ENCODE measurements at places on chromosomes 2 and 18. TPM values are rescaled to one million over a fixed set of nuclear protein-coding genes. Genes with fewer than 3 reads are reported as not detected.

DNA sequence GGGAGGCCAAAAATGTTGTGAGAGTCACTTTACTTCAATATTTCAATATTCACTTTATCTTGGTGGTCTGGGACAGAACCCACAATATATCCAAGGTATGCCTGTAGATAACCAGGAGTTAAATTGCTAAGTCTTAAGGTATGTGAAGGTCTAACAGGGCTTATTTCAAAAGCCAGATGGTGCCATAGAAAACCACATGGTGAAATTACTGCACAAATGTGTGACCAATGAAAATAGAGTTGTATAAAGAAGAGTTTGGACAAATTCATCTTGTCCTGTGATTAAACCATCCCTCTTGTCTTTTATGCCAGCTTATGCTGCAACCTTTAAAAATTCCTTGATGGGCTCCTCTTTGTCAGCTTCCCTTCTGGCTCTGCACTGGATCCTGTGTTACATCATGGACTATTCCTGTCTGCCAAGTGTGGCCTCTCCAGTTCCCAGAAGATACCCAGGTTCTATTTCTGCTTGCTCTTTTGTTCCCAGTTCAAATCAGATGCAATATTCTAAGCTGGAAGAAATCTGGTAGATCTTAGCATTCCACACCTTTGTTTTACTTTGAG is 46.8 kb downstream of the ANTXR1 start:
- no peak for DNase-seq

DNA sequence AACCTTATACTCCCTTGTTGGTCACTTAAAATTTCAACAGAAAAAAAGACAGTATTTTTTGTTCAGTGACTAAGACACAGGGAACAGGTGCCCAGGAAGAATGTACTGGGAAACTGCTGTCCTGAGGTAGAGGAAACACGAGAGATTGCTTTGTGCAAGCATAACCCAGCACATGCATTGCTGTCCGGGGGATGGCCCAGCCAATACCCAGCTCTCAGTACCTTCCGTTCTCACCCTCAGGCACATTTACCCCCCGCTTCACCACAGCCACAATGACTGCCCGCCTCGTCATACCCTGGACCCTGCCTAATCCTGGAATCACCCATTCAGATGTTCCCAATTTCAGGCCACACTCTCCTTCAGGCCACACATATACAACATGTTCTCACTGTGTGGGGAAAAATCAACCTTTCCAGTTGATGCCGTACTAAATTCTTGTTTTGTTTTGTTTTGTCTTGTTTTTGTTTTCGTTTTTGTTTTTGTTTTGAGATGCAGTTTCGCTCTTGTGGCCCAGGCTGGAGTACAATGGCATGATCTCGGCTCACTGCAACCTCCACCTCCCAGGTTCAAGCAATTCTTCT is 140.7 kb downstream of the ESCO1 start:
- DNase-seq = no peak

- no peak for DNase-seq
Measured at GRCh38 chr18:74906184-74906583, 302.8 kb downstream of the PTGR3 start.

DNA sequence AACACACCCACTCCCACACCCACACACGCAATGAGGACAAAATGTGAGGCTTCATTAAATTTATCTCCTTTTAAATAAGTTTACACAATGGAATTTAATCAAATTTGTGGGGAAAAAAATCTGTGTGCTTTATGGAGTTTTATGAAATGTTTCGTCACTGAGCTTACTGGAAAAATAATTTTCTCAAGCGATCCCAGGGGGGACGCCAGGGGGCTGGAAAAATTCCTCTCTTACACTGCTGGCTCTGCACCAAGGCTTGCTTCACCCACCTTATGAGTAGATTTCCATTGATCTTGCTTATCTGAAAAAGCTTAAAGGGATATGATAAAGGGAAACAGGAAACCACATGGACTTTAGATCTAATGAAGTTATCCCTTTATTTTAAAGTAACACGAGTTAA is 95.5 kb downstream of the CABYR start:
- DNase-seq = no peak

DNA sequence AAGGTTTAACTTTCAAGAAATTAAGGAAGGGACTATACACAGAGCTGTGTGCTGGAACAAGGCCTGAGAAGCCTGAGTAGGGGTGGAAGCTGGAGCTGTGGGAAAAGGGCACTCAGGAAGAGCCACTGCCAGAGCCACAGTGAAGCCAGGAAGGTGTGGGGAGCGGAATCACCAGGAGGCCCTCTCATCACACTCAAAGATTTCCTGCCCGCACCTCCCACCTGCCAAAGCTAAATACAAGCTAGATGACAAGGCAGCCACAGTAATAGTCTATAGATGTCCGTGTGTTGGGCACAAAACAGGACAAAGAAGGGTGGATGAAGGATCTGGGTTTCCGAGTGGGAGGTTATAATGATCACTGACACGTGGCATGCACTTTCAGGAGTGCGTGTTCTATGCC is 126.0 kb downstream of the ZNF532 start:
- no peak for DNase-seq

DNA sequence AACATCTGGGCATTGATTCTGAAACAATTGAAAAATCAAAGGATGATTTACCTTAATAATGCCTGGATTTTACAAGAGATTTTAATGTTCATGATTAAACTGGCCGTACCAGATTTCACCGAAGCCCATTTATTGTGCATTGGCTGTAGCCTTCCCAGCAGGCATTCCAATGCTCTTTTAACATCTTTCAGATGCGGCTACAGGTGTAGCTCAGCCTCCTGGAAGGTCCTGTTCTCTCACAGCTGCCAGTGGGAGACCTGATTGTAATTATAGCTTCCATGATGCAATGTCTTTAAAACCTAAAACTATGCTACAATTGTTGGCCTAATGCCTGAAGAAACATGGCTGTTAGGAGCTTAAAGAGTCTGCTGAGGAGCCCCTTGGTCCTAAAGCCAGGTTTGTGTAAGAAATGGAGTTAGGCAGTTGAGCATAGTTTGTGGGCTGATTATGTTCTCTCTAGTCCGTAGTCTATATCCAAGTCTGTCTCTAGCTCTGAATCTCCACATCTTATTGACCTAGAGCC is 147.4 kb downstream of the CERS6 start:
- no peak for DNase-seq

FSHR gene
- total RNA-seq = not detected

DNA sequence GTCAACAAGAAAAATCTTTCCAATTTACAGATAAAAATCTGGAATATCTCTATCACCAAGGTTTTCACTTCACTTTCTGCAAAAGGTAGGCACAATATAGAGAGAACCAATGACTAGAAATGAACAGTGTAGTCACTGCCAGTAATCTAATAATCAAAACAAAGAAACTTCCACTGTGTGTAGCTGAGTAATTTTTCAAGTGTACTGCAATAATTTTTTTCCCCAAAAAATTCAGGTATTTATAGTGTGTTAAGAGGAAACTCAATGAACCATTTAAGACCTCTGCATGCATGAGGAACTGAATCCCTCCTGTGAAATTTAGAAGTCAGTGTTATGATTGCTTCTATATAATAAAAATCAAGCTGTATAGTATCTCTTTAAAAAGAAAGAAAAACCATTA is 121.8 kb downstream of the MEMO1 start:
- no peak for DNase-seq

ANKRD62 gene
- total RNA-seq = not detected

DNA sequence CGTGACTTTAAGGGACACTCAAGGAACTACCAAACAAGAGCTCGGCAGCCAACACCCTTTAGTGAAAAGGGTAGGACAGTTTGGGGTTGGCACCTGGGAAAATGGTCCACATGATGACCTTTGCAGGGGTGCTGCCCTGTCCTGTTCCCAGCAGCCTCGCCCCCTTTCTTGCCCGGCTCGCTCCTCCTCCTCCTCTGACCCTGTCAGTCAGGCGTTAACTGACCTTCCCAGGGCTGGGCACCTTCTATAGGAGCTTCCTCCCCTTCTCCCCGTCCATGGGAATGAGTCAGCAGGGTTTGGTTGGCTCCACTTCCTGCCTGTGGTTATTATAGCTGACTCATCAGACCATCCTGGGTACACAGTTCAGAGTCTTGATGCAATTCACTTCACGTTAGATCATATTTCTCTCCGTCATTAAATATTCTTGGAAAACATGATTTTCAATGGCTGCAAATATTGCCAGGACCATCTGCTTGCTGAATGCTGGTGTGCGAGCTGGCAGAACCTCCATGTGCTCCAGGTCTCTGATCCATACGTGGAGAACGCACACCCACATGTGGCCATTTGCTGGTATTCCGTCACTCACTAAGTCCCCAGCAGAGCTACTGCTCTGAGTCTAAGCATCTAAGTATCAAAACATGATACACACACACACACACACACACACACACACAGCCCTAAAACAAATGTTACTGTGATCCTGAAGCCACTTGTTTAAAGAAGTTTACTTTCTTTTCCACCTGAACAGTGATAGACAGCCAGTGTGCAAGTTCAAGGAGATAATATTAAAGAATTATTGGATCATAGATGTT is 185.0 kb downstream of the ANAPC1 start:
- peak; percentile 31 for DNase-seq

DNA sequence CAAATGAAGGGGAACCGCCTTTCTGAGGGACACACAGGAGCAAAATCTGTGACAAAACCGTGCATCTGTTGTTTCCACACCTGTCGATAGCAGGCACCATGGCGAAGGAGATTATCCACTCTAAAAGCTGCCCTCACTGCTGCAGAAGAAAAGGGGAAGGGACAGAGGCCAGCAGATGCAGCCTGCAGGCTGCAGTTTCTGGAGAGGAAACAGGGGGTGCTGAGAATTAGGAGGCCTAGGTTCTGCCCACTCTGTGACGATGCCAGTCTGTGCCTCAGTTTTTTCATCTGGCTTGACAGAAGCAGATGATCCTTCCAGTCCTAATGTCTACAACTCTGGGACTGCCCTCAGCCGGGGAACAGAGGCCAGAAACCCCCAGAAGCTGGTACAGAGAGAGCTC is 17.7 kb downstream of the PAX8 start:
- DNase-seq = no peak

DNA sequence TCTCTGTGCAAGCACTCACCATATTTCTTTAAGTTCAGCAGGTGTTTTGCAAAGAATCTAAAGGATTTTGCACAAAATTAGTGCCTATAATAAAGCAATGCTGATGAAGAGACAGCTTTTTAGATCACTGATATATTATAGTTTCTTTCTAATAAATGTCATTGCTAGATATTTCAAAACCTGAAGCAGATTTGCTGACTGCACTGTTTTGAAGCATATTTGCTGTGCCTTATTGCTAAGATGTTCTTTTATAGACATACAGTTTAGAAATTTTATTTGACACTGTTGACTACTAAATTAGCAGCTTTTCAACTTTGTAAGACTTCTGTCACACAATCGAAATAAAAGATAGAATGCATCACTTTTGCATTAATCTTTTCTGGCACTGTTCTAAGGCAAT is 620.9 kb upstream of the CELF4 start:
- DNase-seq = no peak

DNA sequence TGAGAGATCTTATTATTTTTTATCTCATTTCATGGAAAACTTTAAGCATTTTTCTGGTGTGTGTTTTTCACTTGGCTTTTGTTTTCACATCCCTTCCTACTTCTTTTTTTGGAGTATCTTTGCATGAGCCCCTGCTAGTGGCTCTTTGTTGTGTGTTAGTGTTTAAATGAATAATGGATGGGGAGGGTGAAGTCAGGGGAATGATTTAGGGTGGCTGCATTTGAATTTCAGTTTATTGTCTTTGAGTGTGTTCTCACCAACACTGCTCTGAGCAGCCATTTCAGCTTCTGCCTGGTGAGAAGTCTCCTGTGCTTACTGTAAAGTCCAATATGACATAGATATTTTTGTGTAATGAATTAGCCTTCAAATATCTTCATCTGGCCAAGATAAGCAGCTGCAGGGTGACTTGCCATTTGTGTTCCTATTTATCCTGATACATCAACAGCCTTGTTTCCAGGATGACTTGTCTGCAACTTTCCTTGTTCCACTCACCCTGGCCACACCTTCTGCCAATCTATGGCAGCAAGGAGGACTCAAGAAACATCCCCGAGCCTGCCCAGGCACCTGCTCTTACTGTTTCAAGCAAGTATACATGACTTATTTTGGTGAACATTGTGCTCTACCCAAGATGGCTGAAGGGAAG is 182.6 kb downstream of the PDE11A start:
- DNase-seq = no peak

EFR3B gene
- 0.12 TPM for total RNA-seq

RGPD3 gene
- total RNA-seq = 0.47 TPM

MEP1B gene
- not detected for total RNA-seq

GRCh38 chr2:83879127-83879526 is 580.0 kb downstream of the SUCLG1 start:
- DNase-seq = no peak

DNA sequence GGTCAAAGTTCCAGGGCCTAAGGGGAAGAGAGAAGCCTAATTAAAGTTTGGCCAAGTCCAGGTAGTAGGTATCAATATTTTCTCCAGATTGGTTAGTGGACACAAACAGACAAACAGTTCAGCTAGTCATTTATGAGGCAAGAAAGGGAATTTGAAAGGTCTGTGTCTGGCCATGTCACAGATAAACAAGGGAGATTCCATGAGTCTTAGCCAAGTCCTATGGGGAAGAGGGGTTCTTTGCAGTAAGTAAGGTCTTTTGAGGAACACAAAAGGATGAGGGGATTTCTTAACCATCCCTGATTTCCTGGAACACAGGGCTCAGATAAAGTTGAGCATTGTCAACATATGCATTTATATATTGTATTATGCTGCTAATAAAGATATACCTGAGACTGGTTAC is 310.8 kb downstream of the PLCL1 start:
- DNase-seq = no peak

DNA sequence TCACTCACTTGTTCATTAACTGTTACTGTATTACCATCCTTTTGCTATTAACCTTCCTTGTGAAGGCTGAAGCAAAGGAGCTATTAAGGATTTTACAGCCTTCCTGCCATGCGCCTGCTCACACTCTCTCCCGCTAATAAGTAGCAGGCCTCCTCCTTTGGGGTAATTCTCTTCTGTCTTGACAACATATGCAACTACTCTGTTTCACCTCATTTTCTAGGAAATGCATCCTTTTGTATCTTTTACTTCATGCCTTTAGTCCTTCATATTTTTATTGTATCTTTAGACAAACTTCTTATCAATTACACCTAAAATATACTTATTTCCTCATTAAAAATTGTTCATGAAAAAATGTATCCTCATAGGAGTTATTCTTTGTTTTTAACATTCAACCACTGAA is 434.9 kb upstream of the LYPD1 start:
- no peak for DNase-seq

GRCh38 chr2:222792001-222792611 is 68.7 kb upstream of the ACSL3 start:
- no peak for DNase-seq

DYNAP gene
- total RNA-seq = not detected

GYPC gene
- 80.8 TPM for total RNA-seq

IL36G gene
- not detected for total RNA-seq

CNRIP1 gene
- 0.29 TPM for total RNA-seq

SLC20A1 gene
- 94.0 TPM for total RNA-seq

GRCh38 chr2:111702119-111702803 is 181.7 kb downstream of the ANAPC1 start:
- no peak for DNase-seq

- no peak for DNase-seq
Measured at GRCh38 chr2:144554492-144555210, 34.7 kb upstream of the ZEB2 start.

- no peak for DNase-seq
Measured at GRCh38 chr2:135743860-135744259, 2.2 kb downstream of the UBXN4 start.

Measured in CD4-positive, alpha-beta memory T cell (primary cell).